Activated naive CD8-positive, alpha-beta T cell treated with anti-CD3 and anti-CD28 coated beads, Interleukin-2, amount 10 ng/mL, durations not matched to agents 7 days and 5 days (primary cell): ENCODE measurements at places on chromosomes 3 and 15.

- DNase-seq: no peak
These were observed 9.1 kb upstream of the ISL2 start for GRCh38 chr15:76327191-76328105.

- DNase-seq: no peak
These were observed 68.8 kb downstream of the FSIP1 start for GRCh38 chr15:39713846-39714245.

DNA sequence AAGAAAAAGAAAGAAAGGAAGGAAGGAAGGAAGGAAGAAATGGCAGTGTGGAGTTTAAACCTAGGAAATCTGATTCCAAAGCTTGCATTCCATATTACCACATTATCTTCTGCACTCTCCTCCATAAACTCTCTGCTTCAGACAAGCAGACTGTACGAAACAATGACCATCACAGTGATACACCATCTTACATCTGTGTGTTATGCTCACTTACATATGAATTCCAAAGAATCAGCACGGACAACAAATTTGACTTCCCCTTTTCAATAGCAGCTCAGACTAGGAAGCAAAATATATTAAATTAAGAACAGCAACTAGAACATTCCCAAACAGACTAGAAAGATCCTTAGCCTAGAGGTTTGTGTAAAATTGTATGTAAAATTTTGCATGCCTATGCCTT lies 18.0 kb upstream of the PPM1L start:
- DNase-seq: no peak

DNA sequence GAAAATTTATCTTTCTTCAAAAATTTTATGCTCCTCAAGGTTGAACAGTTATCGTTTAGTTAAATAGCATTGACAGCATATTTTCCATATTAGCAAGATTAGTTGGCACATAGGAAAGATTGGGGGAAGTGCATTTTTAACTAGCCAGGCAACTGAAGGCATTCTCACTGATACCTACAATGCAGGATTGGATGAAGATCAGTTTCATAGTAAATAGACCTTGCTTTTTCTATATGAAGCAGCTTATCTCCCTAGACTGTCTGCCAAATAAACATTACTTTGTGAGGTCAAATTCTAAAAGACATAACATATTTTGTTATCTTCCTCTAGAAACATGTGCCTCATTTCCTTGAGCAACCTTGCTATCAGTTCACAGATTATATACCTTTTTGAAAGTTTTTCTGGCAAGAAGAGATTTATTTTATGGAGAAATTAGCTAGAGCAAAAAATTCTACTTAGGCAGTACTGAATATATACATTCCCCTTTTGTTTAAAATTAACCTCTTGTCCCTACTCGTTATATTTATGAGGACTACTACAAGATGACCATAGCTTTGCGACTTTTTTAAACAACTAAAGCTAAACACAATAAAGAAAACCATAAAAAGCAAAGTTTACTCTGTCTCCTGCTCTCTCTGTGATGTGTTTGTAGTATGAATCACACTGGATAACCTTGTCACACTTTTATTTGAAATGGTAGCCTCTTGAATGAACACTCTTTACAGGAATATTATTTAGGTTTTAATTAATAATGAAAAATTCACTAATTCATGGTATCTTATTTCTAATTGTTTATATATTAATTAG lies 654.9 kb upstream of the TBL1XR1 start:
- DNase-seq: no peak

DNA sequence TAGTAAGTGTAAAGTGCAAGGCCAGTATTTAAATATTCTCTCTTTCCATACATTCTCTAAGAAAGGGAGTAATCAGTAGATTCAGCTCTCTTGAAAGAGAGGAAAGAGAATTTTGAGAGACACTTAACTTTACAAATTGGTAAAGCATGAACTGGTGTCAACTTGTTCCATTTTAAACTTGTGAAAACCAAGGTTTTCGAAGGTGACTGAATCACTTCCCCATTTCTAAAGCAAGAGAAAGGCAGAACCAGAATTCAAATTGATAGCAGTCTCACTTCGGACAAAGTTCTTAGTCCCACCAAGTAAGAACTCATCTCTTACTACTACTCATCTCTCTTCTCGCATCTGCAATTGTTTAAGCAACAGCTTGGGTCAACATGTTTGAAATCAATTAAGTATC lies 22.4 kb downstream of the TJP1 start:
- DNase-seq: no peak
